Cardiac ventricle fibroblast (primary cell): ENCODE measurements at places on chromosomes 3 and 15. TPM values are rescaled to one million over a fixed set of nuclear protein-coding genes. Genes with fewer than 3 reads are reported as not detected.

KLF15 gene
- total RNA-seq = 21.3 and 21.9 TPM in 2 replicates

PCOLCE2 gene
- 65.1 and 68.1 TPM in 2 replicates for total RNA-seq

TAGLN3 gene
- total RNA-seq = not detected in 2 replicates

ATP13A4 gene
- total RNA-seq = not detected in 2 replicates

OR5K2 gene
- not detected in 2 replicates for total RNA-seq

SPINT1 gene
- 0.24 and 0.25 TPM in 2 replicates for total RNA-seq

LDHAL6B gene
- not detected in 2 replicates for total RNA-seq

RTP1 gene
- total RNA-seq = not detected in 2 replicates

ARNT2 gene
- 6.4 and 6.9 TPM in 2 replicates for total RNA-seq

KCNMB3 gene
- total RNA-seq = 0.37 and 1.1 TPM in 2 replicates

ZFAND6 gene
- total RNA-seq = 51.4 and 66.6 TPM in 2 replicates
